ENCODE measurements at places on chromosomes 1 and 21.

GRCh38 chr1:236837897-236838296 lies 42.8 kb downstream of the MTR start:
- DNase-seq = no peak

- DNase-seq = no peak
These were observed 1.5 kb upstream of the PPP2R5A start for GRCh38 chr1:212283741-212284140.

GRCh38 chr1:58000116-58000515 lies 546.4 kb downstream of the OMA1 start:
- DNase-seq = no peak

- DNase-seq = peak; percentile 28
These were observed 157.3 kb upstream of the RUNX1 start for GRCh38 chr21:35206141-35207125.

- no peak for DNase-seq
These were observed 429.0 kb downstream of the NEGR1 start for GRCh38 chr1:71853360-71853759.

DNA sequence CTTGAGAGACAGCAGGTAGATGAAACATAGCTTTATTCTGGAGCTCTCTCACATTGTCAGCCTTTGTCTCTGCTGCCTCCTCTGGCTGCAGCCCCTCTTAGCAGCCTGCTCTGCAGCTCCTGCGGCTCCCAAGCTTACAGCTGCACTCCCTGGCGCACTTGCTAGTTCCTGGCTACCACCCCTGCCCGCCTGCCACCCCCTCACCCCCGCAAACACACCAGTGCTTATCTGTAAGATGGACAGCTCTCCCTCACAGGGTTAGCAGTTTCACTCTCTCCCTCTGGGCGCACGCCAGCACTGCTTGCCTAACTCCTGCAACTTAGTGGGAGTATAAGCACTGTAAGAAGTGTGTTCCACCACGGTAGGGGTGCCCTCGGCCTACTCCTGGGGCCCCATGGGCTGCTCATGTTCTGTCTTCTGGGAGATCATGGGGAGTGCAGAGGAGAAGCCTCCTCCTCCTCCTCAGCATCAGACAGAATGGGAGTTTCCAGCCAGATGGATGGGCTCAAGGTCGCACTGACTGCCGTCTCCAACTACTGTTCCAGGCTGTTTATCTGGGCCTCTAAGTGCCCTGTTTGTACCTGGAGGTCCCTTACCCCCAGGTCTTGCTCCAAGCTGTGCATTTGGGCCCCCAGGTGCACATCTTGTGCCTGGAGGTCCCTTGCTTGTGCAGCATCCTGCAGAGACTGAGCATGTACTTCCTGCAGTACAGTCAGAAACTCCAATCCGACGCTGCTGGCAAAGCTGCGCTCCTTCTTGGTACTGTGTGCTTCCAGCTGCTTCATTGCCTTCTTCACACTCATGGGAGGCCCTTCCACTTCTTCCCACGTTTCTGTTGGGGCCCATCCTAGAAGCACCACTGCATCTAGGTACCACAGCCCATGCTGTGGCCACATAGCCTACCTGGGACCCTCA lies 1388.1 kb downstream of the AMY1C start:
- DNase-seq = peak; percentile 17

GRCh38 chr1:58597076-58597475 lies 20.0 kb upstream of the TACSTD2 start:
- no peak for DNase-seq

DNA sequence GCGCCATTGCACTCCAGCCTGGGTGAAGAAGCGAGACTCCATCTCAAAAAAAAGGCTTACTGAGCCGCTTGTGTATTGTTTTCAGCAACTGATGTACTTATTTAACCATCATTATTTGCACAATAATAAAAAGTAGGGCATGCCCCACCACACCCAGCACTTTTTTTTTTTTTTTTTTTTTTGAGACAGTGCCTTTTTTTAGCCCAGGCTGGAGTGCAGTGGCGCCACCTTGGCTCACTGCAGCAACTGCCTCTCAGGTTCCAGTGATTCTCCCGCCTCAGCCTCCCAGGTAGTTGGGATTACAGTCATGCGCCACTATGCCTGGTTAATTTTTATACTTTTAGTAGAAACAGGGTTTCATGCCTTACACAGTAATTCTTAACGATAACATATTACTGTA lies 12.2 kb upstream of the TRNAU1AP start:
- no peak for DNase-seq

- no peak for DNase-seq
These were observed 299.5 kb upstream of the RRP15 start for GRCh38 chr1:217985641-217986040.

DNA sequence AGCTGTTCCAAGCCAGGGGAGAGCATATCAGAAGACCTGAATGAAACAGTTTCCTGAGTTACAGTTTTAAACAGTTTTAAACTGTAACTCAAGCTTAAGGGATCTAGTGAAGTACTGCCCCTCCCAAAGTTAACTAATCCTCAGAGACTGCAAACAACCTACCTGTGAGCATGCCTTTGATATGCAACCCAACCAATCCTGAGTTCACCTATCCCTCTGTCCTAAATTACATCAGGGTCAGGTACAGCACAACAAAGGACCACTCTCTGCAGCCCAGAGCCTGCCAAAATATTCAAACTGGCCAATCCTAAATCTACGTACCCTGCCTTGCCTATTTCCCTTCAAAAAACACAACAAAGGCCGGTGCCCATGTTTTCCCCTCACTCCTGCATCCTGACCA lies 32.8 kb upstream of the RAVER2 start:
- DNase-seq = no peak

DNA sequence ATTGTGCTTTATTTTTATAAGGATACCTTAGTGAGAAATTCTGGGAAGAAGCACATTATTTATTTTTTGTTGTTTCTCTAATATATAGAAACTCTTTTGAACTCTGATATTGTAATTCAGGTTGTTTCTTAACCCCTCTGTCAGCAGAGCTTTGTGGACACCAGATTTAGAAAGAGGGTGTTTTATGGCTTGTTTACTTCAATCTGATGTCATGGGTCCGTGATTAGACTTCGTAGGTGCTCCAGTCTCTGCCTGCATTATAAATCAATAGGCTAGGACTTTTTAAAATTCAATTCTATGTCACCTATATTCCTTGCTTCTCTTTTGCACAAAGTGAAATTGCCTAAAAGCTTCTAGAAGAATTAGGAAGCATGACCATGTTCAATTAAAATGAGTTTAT lies 47.3 kb upstream of the CCDC190 start:
- DNase-seq = no peak

DNA sequence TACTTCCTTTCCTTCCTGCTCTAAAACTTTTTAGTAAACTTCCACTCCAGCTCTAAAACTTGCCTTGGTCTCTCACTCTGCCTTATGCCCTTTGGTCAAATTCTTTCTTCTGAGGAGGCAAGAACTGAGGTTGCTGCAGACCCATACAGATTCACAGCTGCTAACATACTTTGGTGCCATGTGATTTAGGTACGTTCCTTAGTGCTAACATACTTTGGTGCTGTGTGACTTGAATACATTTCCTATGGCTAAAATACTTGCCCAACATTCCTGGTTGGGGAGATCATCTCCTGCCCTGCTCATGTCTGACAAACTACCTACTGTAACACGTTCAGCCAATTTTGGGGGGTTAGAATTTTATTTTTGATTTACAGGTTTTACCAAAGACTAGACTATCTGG lies 6.8 kb upstream of the ZBTB40 start:
- DNase-seq = no peak

DNA sequence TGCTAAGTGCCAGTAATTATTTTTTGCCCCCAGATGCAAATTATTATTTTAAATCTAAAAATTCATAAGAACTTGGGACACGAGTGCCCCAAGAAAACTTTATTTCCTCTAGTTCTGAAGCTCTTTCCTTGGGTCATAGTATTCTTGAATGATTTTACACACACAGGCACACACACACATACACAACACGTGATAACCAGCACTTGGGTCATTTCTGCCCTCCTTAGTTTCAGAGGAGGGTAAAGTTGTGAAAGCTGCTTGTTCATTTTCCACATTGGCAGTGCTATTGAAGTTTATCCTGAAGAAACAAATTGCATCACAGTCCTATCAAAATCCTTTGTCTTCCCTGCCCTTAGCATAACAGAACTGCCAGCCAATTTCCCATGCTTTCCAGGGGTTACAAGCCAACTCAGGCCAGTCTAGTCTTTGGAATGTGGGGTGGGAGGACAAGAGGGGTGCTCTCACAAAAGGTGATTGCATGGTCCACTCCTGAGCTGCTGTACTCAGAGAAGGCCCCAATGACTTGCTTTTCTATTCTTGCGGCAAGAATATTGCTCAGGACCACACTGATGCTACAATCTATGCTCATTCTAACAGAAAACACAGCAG lies 98.5 kb upstream of the POGK start:
- no peak for DNase-seq

DNA sequence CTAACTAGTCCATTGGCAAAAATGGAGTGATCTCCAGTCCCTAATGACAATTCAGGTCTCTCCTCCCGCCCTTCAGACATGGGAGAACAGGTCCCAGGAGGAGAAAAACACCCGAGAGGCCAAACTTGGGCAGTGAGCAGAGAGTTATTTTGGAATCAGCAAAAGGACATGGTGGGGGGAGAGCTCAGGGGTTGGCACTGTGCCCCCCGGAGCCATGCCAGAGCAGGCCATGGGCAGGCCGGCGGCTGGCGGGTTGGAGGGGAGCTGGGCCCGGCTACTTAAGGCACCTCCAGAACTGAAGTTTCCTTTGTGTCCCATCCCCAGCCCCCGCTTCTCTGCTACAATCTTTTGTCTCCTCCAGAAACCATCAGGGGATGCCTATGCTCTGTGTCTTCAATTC lies 7.1 kb downstream of the LGR6 start:
- no peak for DNase-seq

DNA sequence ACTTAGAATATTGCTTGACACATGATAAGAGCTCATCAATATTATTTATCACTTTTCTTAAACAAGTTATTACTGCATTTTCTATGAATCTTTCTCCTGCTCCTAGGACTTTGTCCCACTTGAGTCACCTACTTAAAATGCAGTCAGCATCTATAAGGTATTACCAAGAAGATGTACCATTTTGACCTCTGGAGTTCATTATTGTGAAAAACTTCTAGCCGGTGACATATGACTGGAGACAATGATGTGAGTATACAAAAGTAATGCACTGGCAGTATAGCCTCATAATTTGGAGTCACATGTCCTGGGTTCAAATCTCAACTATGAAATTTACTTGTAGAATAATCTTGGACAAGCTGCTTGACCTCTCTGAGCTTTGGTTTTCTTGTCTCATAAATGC lies 278.5 kb downstream of the PLPP3 start:
- DNase-seq = no peak

GRCh38 chr1:156970017-156970416 lies 49.6 kb downstream of the LRRC71 start:
- DNase-seq = no peak

DNA sequence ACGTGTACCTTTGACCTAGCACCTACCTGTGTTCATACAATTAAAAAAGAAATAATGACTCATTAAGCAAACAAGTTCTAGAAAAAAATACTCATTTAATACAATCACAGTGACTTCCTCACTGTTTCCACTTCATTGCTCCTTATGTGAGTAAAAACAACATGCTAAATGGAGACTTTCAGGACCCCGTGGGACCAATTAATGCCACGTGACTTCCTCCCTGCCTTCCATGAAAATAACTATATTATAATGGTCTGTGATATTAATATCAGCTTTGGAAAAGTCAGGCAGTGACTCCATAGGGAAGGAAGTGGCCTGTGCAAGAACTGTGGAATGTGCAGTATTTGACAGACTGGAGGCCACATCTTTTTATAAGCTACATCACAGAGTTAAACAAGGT lies 337.8 kb downstream of the HLX start:
- DNase-seq = no peak

DNA sequence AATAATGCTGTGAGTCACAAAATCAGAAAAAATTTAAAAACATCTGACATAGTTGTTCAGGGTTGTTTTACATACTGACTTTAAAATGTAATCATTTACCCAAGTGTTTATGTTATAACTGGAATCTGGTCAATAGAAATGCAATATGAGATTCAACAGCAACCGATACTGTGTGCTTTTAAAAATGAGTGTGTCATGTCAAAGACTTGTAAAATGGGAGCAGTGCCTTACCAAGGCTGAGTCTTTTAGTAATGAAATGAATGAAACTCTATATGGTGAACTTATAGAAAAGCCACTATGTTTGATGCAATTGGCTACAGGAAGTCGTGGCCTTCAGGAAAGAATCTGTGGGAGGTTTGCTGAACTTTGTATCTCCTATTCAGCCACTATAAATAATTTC lies 570.2 kb downstream of the DPYD start:
- DNase-seq = no peak

GRCh38 chr21:45537746-45538291 lies 4.4 kb downstream of the SLC19A1 start:
- no peak for DNase-seq

DNA sequence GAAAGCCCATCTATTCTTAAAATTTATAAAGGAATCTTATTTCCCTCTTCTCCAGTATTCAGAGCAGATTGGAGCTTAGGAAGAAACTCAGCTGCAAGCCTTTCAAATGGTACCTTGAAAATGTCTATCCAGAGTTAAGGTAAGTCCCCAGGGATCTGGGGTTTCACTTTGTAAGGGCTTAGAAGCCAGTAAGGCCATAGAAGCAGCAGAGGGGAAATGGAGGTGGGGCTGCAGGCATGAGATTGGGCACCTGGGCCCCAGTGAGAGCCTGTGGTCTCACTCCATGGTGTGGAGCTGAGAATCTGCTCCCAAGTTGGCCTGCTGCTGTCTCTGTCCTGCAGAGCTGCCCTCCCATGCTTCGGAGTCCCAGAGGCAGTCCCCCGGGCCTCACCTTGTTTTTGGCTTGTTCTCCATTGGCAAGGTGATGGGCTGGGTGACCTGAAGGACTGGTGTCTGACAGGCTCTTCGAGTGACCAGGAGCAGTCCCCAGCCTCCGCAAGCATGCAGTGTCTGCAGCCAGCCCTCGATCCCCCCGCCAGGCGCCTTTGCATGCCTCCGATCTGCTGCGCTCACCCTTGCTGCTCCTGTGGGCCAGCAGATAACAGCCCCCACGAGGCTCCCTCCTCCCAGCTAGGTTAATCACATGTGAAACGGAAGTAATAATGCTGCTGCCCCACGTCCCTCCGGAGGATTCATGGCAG lies 163.1 kb downstream of the PGBD5 start:
- no peak for DNase-seq

DNA sequence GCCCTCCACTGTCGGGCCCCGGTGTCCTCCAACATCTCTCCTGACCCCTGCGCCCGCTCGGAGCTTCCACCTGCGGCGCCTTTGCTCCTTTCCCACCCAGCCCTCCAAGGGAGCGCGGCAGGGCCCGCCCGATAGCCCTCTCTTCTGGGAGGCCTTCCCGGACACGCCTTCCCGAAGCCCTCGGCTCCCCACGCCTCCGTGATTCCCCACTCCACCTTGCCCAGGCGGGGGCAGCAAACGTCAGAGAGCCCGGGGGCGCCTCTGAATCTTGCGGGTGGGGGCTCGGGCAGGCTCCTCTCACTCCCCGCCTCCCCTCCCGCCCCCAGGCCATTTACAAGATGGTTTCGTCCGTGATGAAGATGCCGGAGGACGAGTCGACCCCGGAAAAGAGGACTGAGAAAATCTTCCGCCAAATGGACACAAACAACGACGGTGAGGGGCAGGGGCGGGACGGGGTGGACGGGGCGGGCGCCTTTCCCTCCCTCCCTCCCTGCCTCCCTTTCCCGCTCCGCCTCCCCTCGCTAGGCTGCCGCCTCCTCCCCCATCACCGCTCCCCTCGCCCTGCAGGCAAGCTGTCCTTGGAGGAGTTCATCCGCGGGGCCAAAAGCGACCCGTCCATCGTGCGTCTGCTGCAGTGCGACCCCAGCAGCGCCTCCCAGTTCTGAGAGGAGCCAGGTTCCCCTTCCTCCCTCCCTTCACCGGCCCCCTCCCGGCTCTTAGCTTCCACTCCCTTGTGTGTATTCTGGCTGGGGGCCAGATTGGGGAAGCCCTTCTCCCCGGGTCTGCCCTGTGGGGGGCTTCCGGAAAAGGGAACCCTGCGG lies 7.1 kb downstream of the HPCA start:
- DNase-seq = no peak
